ENCODE measurements at places on chromosomes 2 and 18.

- DNase-seq, result no peak
These were observed 11.5 kb upstream of the RTN4 start for GRCh38 chr2:55061523-55062344.

DNA sequence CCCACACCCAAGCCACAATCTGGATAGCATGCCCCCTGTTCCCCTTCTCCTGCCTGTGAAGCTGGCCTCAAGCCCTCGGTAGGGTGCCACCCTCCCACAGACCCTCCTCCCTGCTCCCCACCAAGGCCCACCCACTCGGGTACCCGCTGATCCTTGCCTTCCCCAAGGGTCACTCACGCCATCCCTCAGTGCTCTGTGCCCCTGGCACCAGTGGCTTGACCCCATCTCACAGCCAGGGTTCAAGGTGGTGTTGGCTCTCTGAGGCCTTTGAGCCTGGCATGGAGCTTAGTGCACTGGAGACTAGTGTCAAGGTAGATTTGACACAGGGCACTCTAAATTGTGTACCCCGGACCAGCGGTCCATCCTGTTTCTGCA lies 11.9 kb downstream of the ADRA2B start:
- no peak for DNase-seq

GRCh38 chr2:10924441-10924840 lies 12.7 kb downstream of the KCNF1 start:
- no peak for DNase-seq

DNA sequence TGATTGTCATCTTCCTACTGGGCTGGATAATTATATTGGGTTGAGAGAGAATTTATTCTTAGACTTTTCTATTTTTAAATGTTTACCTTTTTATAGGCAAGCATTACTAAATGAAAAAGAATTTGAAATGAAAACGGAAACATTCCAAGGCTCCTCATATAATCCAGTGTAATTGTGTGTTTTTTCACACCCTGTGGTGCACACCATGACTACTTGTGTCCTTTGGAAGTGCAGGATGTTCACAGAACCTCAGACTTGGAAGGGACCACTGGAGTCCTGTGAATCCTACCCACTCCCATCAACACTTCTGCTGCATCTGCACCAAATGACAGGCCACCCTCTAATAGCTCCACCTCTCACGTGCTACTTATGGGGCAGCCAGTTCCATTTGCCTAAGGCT lies 48.0 kb downstream of the NAT8 start:
- DNase-seq, result no peak

- no peak for DNase-seq
These were observed 467.1 kb upstream of the SPHKAP start for GRCh38 chr2:228648541-228648940.

DNA sequence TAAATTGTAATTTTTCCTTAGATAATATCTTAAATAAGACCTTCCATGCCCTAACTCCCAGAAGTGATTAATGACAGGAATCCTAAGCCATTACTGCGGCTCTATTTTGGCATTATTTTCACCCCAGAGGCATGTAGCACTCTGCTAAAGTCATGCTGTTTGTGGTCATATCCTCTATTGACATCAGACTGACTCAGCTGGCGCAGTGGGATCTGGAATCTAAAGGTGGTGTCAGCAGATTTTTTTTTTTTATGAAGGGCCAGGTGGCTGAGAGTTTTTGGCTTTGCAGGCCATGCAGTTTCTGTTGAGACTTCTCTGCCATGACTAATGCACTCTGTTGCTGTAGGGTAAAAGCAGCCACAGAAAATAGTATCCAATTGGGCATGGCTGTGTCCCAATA lies 64.1 kb upstream of the ACVR1C start:
- no peak for DNase-seq

DNA sequence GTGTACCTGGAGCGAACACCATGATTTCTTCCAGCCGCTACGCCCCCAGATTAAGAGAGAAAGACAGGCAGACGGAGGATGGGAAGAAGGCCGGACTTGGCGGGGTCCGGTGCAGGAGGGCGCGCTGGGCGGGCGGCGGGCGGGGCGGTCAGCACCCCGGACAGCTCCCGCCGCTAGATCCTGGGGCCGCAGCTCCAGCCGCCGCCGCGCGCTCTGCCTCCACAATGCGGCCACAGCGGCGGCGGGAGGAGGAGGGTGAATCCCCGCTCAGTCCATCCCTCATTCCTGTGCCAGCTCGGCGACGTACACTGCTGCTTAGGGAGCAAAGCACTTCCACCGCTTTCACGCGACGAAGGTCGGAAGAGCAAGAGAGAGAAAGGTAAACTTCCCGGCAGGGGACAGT lies at the start of gene AKAIN1:
AKAIN1 (minus strand) TSS at position 226 of the 403 bp plus-strand sequence; CDS start at position 22, 204 bp downstream.
- DNase-seq, result no peak

- DNase-seq, result no peak
These were observed 35.0 kb downstream of the TTC32 start for GRCh38 chr2:19866771-19867170.

DNA sequence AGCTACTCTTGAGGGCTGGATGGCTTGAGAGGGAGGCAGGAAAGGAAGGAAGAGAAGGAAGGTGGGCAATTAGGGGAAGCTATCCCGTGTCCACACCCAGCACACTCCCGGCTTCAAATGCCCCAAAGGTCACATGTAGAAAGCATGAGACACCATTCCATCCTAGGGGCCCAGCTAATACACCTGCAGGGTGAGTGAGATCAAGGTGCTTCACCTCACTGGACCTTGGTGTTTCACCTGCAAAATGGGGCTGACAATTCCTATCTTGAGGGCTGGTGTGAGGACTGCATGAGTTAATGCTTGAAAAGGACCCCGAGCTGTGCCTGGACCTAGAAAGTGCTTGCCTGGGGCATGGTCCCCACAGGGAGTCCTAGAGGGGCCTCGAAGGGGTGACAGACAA lies 50.8 kb upstream of the SMAD7 start:
- DNase-seq, result no peak

DNA sequence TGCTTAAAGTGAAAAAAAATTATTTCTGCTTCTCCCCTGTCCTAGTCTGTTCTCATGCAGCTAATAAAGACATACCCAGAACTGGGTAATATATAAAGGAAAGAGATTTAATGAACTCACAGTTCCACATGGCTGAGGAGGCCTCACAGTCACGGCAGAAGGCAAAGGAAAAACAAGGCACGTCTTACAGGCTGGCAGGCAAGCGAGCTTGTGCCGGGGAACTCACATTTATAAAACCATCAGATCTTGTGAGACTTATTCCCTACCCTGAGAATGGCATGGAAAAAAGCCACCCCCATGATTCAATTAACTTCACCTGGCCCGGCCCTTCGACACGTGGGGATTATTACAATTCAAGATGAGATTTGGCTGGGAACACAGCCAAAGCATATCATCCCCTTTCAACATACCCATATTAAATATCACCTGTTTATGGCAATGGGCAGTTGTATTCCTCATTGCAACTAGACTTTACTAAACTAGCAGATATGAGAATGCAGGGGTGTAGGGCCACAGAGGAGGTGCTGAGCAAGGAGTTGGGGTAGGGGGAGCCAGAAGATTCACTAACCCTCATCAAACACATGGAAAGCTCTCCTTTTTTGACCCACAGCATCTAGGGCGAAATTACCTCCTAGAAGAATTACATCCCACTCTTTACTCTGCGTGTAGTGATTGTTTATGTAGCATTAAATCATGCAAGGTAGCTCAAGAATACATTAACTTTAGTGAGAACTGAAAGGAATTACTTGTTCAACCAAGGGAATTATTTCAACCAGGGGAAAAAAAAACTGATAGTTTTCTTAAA lies 183.3 kb upstream of the DOK6 start:
- DNase-seq, result no peak

GRCh38 chr18:8504424-8504823 lies 104.8 kb upstream of the RAB12 start:
- DNase-seq, result no peak

GRCh38 chr18:46716827-46717226 lies 40.0 kb downstream of the ST8SIA5 start:
- no peak for DNase-seq

DNA sequence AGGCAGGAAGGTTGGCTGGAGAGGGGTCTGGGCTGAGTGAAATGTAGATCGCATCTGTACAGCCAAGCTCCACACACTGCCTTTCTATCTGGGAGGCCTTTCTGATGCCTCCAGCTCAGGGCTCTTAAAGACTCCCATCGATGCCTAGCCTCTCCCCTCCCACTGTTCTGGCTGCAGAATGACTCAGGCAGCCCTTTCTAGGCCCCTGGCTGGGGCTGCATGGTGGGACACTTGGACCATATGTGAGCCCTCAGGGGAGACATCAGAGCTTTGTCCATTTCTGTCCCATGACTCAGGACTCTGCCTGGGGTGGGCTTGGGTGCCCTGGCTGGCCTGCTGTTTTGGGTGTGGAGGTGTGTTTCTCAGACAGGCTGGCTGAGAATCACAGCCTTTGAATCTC lies 101.3 kb downstream of the CELF4 start:
- no peak for DNase-seq

DNA sequence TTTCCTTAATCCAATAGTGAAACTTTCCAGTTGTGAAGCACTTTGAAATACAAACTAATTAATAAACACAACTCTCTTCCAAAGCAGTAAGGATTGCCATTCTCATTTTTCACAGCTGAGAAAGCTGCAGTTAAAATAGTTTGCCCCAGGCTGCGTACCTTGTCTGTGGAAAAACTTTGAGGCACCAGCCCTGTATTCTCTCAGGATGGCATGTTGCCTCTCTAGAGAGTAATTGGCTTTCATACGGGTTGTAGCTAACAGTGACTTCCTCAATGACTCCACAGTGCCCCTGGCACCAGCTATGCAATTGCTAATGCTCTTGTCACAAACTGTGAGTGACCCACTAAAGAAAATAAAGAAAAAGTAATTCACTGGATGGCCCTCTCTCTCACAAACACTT lies 345.7 kb downstream of the MTX2 start:
- no peak for DNase-seq

GRCh38 chr18:40930211-40930882 lies 1024.7 kb upstream of the PIK3C3 start:
- DNase-seq, result no peak

GRCh38 chr2:96577501-96577900 lies 40.9 kb downstream of the ARID5A start:
- DNase-seq, result no peak

- no peak for DNase-seq
These were observed 24.7 kb upstream of the NAGK start for GRCh38 chr2:71043531-71044407.

GRCh38 chr2:31256611-31257382 lies 22.8 kb downstream of the EHD3 start:
- DNase-seq, result no peak

- DNase-seq, result no peak
These were observed 214.9 kb upstream of the SPRED2 start for GRCh38 chr2:65647249-65647842.

DNA sequence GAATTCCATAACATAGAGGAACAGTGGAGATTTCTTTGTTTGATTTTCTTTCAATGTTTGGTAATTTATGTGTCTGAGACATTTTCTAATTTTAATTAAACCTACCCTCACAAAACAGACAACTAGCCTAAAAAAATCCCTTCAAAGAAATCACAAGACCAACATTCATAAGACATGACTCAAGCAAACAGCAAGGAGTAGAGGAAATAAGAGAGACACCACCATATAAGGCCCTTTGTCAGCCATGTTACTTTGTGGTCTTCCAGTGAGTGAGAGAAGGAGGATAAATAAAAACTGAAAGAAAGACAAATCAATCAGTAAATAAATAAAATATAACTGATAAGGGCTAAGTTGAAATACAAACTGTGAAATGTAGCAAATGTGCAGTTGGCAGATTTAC lies 830.8 kb upstream of the SLC39A10 start:
- no peak for DNase-seq

- no peak for DNase-seq
These were observed 30.6 kb upstream of the FAM237A start for GRCh38 chr2:206611736-206612135.

DNA sequence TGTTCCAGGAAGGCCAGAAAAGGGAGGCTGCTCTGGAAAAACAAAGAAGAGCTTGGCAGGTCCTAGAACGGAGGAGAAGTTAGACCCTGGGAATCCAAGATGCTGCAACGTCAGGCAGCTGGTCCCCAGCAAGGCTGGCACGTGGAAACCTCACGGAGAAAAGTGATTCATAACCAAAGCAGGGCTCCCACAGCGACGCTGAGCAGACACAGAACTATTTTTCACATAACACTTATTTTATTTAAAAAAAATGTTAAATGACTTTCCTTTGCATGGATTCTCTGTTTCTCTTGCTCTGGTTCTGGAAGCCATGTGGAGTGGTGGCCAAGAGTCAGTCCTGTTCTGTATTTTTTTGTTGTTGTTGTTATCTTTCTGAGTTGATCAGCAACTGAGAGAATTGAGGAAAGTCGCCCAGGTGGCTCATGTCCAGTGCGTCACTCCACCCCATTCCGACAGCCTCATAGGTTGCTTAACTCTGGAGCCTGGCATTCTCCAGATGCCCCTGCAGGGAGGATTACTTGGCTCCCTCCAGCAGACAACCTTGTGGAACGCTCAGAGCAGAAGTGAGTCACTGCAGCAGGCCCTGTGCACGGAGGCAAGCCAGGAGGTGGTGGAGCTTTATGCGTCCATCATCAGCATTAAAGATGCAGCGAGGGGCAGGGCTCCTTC lies 229.9 kb upstream of the HDAC4 start:
- no peak for DNase-seq

GRCh38 chr2:19973466-19973865 lies 16.4 kb downstream of the WDR35 start:
- DNase-seq, result no peak

DNA sequence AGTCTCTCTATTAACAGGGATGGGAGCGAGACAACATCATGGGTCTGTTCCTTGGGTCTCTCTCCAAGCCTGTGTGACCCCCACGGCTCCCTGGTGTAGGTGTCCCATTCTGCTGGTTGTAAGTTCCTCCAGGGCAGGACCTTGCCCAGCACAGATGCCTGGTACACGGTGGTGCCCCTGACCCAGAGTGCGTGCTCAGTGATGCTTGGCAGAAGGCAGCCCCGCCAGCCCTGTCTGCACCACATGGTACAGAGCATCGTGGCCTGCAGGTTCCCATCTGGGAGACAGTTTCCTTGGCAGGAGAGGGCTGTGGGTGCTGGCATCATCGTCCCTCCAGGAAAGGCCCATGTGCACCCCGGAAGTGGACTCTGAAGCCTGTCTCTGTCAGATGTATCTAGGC lies 249.0 kb downstream of the KLHL29 start:
- DNase-seq, result no peak

GRCh38 chr18:78323453-78324197 lies 656.0 kb upstream of the SALL3 start:
- DNase-seq, result no peak

- no peak for DNase-seq
These were observed 3.6 kb upstream of the PTPN18 start for GRCh38 chr2:130352237-130352636.

GRCh38 chr18:9066358-9066757 lies 36.1 kb upstream of the NDUFV2 start:
- no peak for DNase-seq

DNA sequence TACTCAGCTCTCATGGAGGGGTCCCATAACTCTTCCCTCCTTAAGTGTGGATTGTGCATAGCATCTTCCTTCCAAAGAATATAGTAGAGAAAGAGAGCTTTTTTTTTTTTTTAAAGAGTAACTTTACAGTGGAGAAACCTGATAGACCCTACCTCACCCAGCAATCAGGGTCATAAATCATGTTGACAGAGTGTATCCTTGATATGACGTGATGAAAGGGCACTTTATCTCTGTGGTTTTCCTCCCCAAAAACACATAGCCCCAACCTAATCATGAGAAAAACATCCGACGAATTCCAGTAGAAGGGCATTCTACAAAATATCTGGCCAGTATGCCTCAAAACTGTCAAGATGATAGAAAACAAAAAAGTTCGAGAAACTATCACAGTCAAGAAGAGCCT lies 29.5 kb upstream of the MEIS1 start:
- DNase-seq, result no peak

- no peak for DNase-seq
These were observed 71.3 kb upstream of the NYAP2 start for GRCh38 chr2:225328192-225328591.

Data from stimulated activated CD8-positive, alpha-beta memory T cell treated with anti-CD3 and anti-CD28 coated beads, Interleukin-7, amount 100 ng/mL, for 24 hours (primary cell).